ENCODE measurements at places on chromosomes 12 and 14.

GRCh38 chr12:52204095-52204930, 12.5 kb upstream of the KRT80 start:
- no peak for DNase-seq

DNA sequence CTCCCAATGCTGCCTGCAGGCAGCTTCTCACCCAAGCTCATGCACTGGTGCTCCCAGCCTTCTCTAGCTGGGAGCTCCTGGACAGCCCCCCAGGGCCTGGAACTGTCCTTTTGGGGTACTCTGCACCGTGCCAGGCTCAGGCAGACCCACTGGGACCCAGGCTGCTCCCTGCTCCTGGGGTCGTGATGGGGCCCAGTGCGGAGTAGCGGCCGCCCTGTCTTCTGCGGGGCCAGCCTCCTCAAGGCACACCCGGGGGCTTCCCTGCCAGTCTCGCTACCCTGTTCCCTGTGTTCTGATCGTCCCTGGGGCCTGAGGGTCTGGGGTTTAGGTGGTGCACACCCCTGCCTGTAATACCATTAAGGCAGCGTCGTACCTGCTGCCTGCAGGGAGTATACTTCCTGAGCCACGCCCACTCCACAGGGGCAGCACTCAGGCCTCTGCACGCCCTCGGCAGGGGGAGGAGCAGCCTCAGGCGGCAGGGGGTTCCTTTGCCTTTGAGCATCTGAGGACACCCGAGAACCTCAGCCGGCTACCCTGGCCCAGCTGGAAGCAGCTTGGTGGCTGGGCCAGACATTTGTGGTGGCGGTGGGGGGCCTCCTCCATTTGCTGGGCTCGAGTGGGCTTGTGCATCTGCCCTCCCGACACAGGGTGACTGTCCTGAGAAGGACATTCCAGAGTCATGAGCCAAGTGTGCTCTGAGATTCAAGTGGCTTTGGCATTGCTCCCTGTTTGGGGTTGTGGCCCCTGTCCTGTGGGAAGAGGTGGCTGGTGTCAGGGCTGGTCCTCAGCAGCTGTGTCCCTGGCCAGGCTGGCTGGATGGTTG, 9.2 kb upstream of the CRIP2 start:
- DNase-seq, result no peak

DNA sequence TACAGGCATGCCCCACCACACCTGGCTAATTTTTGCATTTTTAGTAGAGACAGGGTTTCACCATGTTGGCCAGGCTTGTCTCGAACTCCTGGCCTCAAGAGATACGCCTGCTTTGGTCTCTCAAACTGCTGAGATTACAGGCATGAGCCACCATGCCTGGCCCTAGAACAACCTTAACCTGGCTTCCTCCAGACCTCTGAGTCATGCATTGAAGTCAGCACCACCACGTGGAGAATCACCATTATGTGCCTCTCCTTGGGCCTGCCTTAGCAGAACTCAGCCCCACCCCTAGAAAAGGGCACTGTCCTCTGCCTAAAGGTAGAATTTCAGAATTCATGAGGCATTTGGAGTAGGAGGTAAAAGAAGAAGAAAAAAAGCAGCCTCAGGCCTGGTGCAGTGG, 49.0 kb downstream of the LIMA1 start:
- DNase-seq, result no peak

GRCh38 chr14:102077382-102077709, 9.5 kb downstream of the HSP90AA1 start:
- DNase-seq, result no peak

- DNase-seq, result no peak
These were observed 1.0 kb downstream of the CACNA2D4 start for GRCh38 chr12:1917172-1918070.

GRCh38 chr12:26434299-26435068, 239.1 kb downstream of the SSPN start:
- peak; percentile 13 for DNase-seq

GRCh38 chr12:93174048-93174447, 203.7 kb upstream of the NUDT4 start:
- peak; percentile 63 for DNase-seq

DNA sequence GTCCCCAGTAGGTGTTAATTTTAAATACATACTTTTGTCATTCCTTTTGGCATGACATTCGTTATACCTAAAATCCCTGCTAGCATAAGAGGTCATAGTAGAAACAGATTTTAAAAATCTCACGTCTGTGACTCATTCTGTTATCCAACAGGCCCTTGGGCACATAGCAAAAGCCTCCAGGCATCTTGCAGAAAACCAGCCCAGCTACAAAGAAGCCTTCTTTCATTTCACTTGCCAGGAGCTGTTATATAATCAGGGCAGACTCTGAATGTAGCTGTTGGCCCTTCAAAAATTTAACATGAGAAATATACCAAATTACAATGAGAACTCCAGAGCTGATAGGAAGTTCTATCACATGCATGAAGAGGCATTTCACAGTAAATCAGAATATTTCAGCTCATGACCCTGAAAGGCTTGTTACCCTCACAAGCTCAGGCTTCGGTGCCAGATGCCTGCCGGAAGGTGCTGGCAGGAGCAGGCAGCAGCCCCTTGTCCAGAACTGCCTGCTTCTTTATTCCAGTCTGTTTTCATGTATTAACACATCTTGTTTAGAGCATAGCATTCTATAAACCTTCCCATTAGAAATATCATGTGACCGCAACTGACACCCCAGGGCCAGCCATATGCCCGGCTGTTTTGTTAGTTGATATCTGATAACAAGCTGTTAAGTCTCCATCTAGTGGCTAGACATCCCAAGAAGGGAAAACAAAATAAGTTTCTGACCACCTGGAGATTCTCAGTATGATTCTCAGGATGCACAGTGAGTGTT, 17.8 kb downstream of the E2F7 start:
- peak; percentile 73 for DNase-seq

DNA sequence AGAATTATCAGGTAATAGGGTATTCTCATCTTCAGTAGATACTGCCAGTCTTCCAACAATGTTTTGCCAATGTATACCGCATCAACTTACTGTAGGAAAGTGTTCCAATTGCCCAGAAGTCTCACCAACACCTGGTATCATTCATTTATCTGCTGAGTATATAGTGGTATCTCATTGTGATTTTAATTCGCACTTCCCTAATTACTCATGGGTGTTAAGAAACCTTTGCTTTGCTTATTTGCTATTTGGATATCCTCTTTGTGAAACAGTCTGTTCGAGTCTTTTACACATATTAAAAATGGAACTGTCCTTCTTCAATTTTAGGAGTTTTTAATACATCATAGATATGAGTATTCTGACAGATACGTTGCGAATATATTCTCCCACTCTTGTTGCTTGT, 6.1 kb downstream of the TM7SF3 start:
- no peak for DNase-seq

GRCh38 chr12:64528616-64529015, 76.7 kb downstream of the TBK1 start:
- DNase-seq, result no peak

DNA sequence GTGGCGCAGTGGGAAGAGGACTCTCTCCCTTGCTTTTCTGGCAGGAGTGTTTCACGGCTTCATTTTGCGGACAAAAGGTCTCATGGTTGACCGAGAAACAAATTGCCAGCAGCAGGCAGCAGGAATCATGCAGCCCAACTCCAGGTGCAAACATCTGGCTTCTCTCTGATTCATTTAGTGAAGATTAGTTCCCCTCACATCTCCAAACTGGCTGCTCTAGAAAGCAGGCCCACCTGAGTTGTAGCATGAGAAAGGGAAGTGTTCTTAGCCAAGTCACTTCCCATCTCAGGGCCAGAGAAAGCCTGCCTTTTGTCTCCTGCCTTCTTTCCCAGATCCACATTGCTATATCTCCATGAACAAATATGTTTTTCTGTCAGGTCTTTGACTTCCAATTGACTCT, 120.8 kb upstream of the CCDC196 start:
- no peak for DNase-seq

DNA sequence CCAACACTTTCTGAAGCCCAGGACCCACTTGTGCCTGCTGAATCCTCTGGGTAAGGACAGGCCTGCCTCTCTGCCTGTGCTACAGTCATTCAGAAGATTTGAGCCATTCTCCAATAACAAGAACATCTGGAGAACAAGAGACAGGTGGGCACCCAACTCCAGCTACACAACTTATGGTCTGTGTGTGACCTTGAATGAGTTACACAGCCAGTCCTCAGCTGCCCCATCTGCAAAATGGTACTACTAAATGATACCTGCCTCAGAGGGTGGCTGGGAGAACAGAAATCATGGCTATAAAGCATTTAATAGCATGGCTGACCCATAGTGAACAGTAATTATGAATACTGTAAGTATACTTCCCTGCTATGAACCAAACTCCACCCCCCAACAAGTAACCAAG, 4.2 kb downstream of the CKAP4 start:
- DNase-seq, result no peak

DNA sequence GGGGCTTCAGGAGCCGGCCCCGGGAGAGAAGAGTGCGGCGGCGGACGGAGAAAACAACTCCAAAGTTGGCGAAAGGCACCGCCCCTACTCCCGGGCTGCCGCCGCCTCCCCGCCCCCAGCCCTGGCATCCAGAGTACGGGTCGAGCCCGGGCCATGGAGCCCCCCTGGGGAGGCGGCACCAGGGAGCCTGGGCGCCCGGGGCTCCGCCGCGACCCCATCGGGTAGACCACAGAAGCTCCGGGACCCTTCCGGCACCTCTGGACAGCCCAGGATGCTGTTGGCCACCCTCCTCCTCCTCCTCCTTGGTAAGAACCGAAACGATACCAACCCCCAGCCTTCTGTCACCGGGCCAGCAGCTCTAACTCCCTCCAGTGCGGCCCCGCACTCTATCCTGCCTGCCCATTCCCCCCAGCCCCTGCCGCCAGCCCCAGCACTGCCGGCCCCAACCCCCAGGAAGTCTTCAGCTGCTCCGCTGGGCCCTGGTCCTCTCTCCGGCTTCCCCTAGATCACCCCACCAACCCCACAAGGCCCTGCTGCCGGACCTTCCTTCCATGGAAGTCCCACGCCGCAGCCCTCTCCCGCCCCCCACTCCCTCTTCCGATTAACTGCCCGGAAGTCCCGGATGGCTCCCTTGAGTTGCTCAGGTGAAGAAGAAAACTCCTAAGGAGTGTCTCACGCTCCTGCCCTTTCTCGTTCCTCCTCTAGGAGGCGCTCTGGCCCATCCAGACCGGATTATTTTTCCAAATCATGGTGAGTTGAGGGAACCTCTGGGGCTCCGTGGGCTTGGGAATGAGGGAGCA, 693 bp downstream of the LRP10 start:
- no peak for DNase-seq

- DNase-seq, result no peak
These were observed 9.2 kb downstream of the NKX2-1 start for GRCh38 chr14:36510874-36511273.

DNA sequence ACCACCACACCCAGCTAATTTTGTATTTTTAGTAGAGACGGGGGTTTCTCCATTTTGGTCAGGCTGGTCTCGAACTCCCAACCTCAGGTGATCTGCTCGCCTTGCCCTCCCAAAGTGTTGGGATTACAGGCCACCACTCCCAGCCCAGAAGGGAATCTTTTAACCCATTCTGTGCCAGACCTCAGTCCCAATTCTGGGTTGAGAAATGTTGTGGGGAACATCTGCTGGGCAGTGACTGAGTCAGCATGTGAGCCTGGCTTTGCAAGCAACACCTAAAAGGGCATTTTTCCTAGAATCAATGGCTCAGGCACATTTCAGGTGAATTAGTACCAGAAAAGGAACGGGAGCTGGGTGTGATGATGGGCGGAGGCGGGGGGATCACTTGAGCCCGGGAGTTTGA, 7.6 kb upstream of the SPATS2 start:
- DNase-seq, result no peak

- DNase-seq, result peak; percentile 56
These were observed 3.0 kb upstream of the FNTB start for GRCh38 chr14:64983439-64984310.

DNA sequence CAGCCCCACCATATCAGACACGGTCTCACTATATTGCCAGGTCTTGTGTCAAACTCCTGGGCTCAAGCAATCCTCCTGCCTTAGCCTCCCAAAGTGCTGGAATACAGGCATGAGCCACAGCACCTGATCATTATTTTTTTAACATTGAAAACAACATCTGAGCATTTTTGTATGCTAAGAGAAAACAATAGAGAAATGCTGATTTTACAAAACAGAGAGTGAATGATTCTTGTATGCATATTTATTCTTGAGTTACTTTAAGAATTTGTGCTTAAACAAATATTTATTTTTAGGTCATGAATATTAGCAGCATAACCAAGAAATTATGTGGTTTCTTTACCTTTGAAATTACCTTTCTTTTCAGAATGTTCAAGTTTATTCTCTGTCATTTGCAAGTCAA, 81.8 kb upstream of the KITLG start:
- no peak for DNase-seq

GRCh38 chr14:99636487-99636886, 8.4 kb upstream of the HHIPL1 start:
- DNase-seq, result no peak

GRCh38 chr14:49769171-49769570, 1.2 kb downstream of the KLHDC2 start:
- DNase-seq, result no peak

DNA sequence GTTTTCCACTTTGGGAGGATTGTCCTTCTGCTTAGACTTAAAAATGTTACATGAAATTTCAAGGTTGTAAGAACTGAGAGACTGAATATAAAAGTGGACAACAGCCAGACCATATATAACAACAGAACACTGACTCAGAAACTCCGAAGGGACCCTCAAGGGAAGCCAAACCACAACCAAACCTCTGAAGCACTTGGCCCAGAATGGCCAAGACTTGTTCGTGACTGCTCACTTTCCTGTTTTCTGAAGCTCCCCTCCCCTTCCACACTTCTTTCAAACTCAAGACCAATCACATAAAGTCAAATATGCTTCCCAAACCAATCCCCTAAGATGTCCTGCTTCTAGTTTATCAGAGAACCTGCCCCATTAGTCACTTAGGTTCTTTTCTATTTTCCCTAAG, 13.7 kb downstream of the OR6J1 start:
- no peak for DNase-seq

GRCh38 chr12:5694759-5695409, 250.2 kb downstream of the ANO2 start:
- DNase-seq, result no peak

DNA sequence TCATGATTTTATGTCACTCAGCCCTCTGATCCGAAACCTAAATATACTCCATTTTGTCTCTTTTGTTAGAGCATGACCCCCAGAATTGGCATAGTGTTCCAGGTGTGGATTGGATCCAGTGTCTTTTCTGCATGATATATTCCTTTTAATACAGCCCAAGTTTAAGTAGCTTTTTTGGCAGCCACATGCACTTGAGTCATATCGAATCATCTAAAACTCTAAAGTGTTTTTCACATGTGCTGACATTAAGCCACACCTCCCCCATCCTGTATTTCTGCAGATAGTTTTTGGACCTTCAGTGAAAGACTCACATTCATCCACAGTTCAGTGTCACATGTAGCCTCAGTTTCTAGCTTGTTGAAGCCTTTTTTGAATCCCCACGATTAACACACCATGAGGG, 30.6 kb downstream of the BORCS5 start:
- DNase-seq, result no peak

- no peak for DNase-seq
These were observed at the start of gene KCNA1 for GRCh38 chr12:4909734-4910501. Gene KCNA1 (plus strand): TSS chr12:4909905. CDS start chr12:4911379, 1,474 bp downstream.

GRCh38 chr12:51827925-51828818, 20.3 kb downstream of the FIGNL2 start:
- DNase-seq, result no peak

Data from DMS 273 treated with DMSO at 0.1 percent for 48 hours (cell line).